ENCODE measurements at places on chromosomes 2 and 18.

DNA sequence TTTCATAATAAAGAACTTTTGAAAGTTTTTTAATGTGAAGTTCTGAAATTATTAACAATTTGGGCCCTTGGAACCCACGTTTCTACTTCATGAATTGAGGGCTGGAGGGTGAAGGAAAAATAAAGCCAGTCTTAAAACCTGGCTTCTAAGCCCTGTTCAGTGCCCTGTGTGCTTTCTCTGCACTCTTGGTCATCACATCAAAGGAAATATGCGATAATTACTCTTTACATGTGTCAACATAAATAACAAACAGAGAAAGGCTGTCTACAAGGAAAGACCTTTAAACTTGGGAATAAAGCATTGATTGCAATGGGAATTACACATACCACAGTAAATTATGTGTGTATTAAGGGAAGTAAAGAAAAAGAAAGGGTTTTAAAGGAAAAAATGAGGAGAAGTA, 150.7 kb upstream of the KLF7 start:
- no peak for DNase-seq

DNA sequence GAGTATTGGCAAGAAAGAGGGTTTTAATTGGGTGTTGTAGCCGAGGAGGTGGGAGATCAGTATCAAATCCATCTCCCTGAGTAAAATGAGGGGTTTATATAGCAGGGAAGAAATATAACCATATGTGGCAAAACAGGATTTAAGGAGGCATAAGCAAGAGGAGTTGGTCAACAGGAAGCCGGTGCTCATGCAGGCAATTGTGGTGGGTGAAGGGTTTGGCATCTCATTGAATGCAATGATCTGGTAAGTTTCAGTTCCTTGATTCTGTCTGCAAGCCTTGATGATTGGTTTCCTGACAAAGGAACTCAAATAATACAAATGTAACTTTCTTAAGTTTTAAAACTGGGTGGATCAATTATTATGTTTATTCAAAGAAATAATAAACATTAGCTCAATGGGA, 564.4 kb upstream of the LINC00305 start:
- no peak for DNase-seq

GRCh38 chr2:199704358-199705238, 146.4 kb downstream of the FTCDNL1 start:
- DNase-seq = no peak

- DNase-seq = no peak
Measured at GRCh38 chr2:173669271-173669853, 295.8 kb downstream of the SP3 start.

GRCh38 chr2:96359310-96359709, 23.7 kb downstream of the NCAPH start:
- no peak for DNase-seq

- DNase-seq = no peak
Measured at GRCh38 chr2:54601339-54601738, 122.1 kb upstream of the EML6 start.

- DNase-seq = no peak
Measured at GRCh38 chr2:8371653-8372052, 310.2 kb upstream of the ID2 start.

DNA sequence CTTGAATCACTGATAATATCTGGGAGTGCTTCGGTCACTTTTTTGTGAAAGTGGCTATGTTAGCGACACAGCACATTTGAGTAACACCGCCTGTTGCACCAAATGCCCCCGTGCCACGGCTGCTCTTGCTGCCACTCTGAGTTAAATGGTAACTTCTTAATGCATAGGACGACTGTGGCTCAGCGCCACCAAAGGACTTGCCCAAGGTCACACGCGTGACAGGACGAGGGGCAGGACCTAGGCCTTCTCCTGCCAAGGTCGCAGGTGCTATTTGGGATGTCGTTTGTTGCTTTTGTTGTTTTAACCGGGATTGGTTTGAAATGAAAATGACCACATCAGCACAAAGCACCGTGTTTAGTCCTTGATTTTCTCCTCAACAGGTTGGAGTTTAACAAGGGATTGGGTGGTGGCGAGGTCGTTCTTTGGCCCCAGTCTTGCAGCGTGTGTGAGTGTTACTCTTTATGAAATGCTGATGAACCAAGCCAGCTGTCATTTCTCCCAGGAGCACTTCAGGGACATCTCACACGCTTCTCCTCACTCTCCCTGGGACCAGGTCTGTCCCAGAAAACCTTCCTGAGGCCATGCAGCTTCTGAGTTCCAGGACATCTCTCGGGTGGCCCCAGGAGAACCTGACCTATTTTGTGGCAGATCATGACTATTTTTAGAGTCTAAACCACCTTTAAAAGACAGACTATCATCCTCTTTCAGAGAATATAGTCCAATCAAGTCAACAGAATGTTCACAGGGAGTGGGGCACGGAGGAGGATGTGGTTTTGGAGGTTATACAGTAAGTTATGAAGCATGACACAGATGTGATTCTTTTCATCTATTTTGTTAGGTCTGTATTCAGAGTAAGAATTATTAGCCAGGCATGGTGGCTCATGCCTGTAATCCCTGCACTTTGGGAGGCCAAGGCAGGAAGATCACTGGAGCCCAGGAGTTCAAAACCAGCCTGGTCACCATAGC, 49.9 kb downstream of the MTCL1 start:
- no peak for DNase-seq

GRCh38 chr2:197264332-197264731, 46.2 kb downstream of the ANKRD44 start:
- DNase-seq = no peak

DNA sequence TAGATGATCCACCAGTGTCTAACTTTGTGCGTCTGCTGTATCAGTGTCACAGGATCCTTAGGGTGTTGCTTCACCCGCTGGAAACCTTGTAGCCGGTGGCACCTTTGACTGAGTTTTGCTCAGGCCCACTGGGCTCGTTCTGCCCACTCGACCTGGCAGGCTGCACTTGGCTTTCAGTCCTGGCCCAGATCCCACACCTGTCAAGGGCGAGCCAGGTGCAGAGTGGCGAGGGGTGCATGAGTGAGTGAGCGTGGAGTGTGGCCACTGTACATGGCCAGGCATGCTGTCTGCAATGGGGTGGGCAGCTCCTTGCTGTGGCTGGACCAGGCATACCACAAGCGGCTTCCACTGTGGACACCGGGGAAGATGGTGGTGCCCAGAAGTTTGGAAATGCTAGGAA, 179.0 kb downstream of the FAM210A start:
- no peak for DNase-seq

DNA sequence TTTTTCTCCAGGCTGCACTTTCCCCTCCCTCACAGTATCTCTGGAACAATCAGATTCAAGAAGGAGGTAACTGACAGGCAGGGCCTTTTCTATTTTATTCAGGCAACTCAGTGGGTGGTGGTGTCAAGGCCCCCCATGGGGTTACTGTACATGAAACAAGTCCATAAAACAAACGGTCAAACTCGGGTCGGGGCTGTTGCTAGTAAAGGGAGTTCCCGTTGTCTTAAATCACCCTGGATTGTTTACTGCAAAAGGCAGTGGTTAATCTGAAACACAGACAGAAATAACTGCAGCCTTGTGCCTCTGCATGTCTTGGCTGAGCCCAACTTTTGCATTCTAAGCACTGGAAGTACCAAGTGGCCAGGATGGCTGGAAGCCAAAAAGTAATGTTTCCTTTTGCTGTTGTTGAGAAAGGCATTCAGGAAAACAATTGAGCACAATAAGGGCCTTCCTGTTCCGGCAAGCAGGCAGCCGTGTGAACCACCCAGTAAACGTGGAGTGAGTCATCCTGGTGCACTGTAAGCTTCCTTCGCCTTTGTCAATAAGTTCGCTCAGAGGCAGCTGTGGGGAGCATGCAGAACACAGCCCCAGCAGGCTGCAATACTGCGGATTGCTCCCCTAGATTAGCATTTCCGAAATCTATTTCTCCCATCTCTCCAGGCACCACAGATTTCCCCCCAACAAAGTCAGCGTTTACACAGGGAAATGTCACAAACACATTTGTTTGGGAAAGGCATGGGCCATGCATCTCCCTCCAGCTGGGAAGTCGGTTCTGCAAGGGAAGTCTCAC, 149.6 kb downstream of the IRS1 start:
- peak; percentile 70 for DNase-seq

- no peak for DNase-seq
Measured at GRCh38 chr2:144424559-144425240, 95.2 kb downstream of the ZEB2 start.

GRCh38 chr2:193946806-193947205, 1710.2 kb upstream of the SLC39A10 start:
- no peak for DNase-seq

GRCh38 chr2:79820281-79820680, 307.4 kb downstream of the CTNNA2 start:
- no peak for DNase-seq

- no peak for DNase-seq
Measured at GRCh38 chr2:44084850-44085249, 83.8 kb upstream of the PPM1B start.

DNA sequence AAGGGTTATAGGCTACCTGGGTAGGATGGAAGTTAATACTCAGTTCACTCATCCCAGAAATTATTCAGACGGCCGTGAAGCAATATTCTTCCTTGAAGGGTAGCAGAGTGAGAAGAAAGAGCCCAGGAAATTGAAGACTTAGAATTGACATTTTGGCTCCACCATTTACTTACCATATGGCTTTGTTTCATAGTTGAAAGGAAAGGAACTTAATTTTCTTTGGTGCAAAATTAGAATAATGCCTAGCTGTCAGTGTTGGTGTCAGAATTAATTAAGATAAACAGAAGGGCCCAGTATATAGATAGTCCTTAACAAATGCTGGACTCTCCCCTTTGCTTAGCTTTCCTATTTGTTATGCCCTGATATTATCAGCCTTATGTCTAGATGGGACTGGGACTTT, 263.2 kb downstream of the KCNJ3 start:
- no peak for DNase-seq
